Uterus (tissue), 4 donors: ENCODE measurements at places on chromosomes 11 and 22. TPM values are rescaled to one million over a fixed set of nuclear protein-coding genes. Genes with fewer than 3 reads are reported as not detected.

GUCD1 gene
- 68.2 TPM for total RNA-seq

CRYBB2 gene
- total RNA-seq: not detected

OR5D18 gene
- not detected for total RNA-seq

LDHAL6A gene
- not detected for total RNA-seq

KCNJ1 gene
- total RNA-seq: not detected

DNA sequence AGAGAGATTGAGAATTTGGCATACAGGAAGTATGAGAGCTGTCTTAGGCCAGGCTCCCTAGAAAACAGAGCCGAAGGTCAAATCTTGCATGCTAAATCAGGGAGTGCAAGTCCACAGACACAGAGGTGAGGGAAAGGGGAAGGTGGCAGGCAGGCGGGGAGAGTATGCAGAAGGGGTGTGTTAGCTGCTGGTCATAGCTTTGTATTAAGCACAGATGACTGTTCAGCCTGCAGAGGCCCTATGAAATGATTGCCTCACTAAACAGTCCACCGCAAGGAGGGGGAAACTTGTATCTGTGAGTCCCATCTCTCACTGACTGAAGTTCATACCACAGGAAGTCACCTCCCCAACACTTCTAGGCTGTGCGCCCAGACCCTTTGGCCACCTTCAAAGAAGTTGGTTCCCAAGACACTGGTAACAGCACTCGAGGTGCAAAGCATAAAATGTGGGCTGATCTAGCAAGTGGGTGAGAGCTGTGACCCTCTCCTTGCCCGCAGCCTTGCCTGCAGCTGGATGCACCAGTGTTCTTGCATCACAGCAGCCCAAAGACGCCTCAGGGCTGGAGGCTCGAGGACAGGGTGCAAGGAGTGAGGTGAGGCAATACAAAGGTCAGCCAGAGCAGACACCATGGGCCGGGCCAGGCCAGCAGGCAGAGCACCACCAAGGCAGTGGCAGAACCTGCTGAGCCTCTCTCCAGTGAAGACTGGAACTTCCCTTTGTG lies 115.3 kb upstream of the TBCEL start:
- H3K27ac ChIP-seq: no peak overlapping the region
- no peaks in the 10 kb centered on the region for H3K4me1 ChIP-seq
- no peak for DNase-seq
- H3K4me3 ChIP-seq: no peak overlapping the region

- H3K27ac ChIP-seq: no peak overlapping the region
- no peaks in the 10 kb centered on the region for H3K4me1 ChIP-seq
- DNase-seq: no peak
- no peak overlapping the region for H3K4me3 ChIP-seq
Observed at GRCh38 chr11:2325719-2326118, 23.9 kb downstream of the TSPAN32 start.

DNA sequence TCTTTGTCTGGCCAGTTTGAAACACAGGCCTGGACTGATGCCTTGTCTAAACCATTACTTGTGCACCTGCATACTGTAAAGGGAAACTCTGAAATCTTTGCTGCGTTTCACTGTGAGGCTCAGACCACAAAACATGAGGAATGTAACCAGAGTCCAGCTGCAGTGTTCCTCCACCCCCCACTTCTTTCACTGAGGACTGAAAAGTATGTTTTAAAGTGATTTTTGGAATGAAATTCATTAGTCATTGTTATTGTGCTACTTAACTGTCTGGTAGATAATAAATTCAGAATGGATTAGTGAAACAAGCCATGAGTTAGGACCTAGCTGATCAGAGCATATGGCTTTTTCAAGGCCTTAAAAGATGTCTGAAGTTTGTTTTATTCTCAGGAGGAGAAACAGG lies 181.2 kb downstream of the WNT11 start:
- no peak for DNase-seq
- H3K27me3 ChIP-seq: no peaks in the 10 kb centered on the region
- H3K36me3 ChIP-seq: no peaks in the 10 kb centered on the region
- H3K4me1 ChIP-seq: no peaks in the 10 kb centered on the region

- no peak overlapping the region for H3K4me3 ChIP-seq
- no peaks in the 10 kb centered on the region for H3K36me3 ChIP-seq
- H3K27me3 ChIP-seq: no peaks in the 10 kb centered on the region
- no peak overlapping the region for H3K27ac ChIP-seq
Observed at GRCh38 chr11:102389253-102389652, 42.2 kb downstream of the BIRC2 start.

GRCh38 chr22:37229012-37229804 lies 14.9 kb downstream of the RAC2 start:
- no peak for DNase-seq
- no peak overlapping the region for H3K27ac ChIP-seq
- no peak overlapping the region for H3K4me3 ChIP-seq
- no peaks in the 10 kb centered on the region for H3K36me3 ChIP-seq
- no peaks in the 10 kb centered on the region for H3K27me3 ChIP-seq

GRCh38 chr22:44807232-44807631 lies 54.9 kb downstream of the ARHGAP8 start:
- no peaks in the 10 kb centered on the region for H3K36me3 ChIP-seq
- no peak for DNase-seq
- H3K4me3 ChIP-seq: no peak overlapping the region
- no peaks in the 10 kb centered on the region for H3K27me3 ChIP-seq
- no peak overlapping the region for H3K27ac ChIP-seq
- no peaks in the 10 kb centered on the region for H3K4me1 ChIP-seq
